NCI-H1417 (cell line): ENCODE measurements at places on chromosomes 5 and 9.

GRCh38 chr5:77847814-77848290 lies 71.7 kb upstream of the TBCA start:
- DNase-seq: peak; percentile 74

GRCh38 chr5:36495611-36496010 lies 110.8 kb upstream of the SLC1A3 start:
- no peak for DNase-seq

DNA sequence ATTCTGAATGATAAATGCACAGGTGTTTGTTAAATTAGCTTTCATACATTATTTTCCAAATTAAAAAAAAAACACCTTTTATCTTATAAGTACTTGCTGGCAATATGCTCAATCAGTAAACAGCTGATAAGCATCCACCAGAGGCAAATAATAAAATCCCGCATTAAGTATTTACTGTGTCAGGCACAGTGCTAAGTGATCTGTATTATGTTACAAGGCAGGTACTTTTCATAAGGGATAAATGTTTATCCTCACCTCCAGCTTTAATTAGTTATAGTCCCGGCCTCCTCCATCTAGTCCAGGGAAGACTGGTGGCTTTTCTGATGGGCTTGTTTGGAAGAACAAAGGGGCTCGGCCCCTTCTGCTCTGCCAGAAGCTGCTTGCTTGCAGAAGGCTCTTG lies 40.1 kb downstream of the PFDN1 start:
- peak; percentile 41 for DNase-seq

DNA sequence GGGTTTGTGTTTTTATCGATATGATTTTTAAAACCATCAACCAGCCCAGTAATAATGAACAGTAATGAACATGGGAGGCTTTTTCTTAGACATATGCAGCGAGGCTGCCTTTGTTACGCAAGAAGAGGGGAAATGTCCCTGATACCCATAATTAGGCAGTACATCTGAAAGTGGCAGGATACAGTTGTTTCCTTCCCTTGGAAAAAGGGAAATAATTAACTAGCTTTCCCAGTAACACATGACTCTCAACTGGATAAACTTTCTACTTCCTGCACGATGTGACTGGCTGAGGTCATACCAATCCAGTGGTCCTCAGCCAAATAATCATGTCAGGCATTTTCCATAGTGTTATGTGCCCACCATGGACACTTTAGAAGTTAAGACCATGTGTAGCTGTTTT lies 431.6 kb upstream of the C9orf72 start:
- DNase-seq: no peak

GRCh38 chr5:159836691-159837090 lies 79.6 kb upstream of the ADRA1B start:
- DNase-seq: no peak

- DNase-seq: no peak
Measured at GRCh38 chr5:16930496-16930895, 5.6 kb downstream of the MYO10 start.

- DNase-seq: no peak
Measured at GRCh38 chr9:18985464-18985951, 47.5 kb downstream of the SAXO1 start.

DNA sequence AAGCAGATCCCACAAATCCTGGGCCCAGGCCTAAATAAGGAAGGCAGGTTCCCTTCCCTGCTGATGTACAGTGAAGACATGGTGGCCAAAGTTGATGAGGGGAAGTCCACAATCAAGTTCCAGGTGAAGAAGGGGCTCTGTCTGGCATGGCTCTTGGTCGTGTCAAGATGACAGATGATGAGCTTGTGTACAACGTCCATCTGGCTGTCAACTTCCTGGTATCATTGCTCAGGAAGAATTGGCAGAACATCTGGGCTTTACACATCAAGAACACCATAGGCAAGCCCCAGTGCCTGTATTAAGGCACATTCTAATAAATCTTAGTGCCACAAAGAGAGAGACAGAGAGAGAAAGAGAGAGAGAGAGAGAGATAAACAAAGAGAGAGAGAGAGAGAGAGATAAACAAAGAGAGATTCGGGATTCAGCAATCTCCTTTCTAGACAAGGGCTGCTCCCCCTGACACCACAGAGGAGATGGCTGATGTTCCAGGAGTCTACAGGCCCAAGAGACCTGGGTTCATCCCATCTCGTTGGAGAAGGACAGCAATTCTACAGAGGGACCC lies 45.5 kb upstream of the HSPA9 start:
- no peak for DNase-seq

DNA sequence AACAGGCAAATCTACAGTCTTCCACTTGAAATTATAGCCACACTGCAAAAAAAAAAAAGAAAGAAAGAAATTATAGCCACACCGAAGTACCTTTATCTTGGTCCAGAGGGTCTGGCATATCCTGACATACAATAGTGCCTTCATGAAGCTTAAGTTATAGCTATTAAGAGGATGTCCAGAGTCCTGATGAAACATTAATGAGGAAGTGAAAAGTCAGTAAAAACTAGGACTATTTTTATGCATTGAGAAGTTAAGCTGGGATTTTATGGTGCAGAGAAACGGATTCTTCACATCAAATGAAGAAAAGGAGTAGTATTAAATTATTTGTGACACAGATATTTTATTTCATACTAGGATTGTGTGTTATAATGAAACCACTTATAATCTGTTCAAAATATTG lies 123.9 kb downstream of the SV2C start:
- DNase-seq: no peak

- DNase-seq: no peak
Measured at GRCh38 chr5:82332064-82332855, 54.1 kb upstream of the RPS23 start.

- no peak for DNase-seq
Measured at GRCh38 chr9:133508046-133508445, 16.7 kb downstream of the MYMK start.
